ENCODE measurements at places on chromosomes 12 and 14.

GRCh38 chr12:103268831-103269514 is 226.8 kb downstream of the C12orf42 start:
- DNase-seq: no peak

DNA sequence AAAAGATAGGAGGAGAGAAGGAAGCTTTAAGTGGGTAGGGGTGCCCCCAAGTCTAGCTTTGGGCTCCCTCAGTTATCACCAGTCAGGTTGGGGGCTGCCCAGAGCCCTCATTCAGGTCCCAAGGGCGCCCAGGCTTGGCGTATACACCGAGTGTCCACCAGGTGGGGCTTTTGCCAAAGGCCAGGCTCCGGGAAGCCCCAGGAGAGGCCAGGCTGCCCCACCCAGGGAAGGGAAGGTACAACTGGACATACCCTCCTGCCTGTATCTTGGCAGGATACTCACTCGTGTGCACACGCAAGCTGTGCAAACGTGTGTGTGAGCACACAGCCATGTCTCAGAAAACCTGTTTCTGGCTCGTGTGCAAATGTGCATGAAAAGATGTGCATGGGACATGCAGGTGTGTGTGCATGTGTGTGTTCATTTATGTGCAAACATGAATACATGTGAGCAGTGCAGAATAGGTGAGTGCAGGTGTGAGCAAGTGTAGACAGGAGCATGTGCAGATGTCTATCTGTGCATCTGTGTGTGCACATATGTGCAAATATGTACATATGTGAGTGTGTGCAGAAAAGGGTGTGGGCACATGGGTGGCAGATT is 103.9 kb upstream of the MYL2 start:
- peak; percentile 31 for DNase-seq

GRCh38 chr12:3214526-3215365 is 137.6 kb downstream of the TSPAN9 start:
- DNase-seq: no peak

DNA sequence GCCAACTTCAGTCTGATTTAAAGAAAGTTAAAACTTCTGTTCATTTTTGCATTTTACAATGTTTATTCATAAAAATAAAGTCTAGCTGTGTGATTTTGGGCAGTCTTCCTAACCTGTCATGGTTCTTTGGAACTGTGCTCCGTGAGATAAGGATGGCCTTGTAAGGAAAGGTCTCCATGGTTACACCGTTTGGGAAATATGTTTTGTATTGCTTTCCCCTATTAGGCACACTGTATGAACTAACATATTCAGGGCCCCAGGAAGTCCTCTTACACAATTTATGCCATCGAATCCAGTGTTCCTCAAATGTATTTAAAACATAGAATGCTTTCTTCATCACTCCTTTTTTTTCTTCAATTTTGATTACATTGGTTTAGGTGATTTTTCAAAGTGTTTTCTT is 54.5 kb downstream of the APAF1 start:
- peak; percentile 92 for DNase-seq

DNA sequence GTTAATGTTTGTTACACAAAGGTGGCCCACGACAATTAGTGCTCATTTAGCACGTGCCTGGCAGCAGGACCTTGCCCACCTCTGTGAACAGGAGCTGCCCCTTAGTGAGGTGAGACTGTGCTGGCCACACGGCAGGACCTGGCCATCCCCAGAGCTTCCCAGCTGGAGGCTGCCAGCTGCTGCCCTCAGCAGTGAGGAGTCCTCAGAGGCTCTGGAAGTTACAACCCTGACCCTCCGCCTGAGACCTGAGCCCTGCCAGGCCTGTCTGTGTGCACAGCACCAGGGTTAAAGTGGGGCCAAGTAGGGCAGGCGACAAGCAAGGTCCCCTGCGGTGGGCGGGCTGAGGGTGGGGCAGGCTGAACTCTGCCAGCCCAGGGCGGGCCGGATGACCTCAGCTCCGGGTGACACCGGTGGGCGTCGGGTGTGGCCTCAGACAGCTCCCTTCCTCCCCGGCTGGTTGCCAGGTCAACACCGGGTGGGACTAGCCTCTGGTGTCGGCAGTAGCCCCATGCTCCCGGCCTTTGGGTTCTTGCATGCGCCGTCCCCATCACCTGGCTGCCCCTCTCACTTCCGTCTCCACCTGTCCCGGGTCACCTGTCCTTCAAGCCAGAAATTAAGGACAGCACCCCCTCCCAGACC is 9.2 kb upstream of the LBHD2 start:
- DNase-seq: no peak
